ENCODE measurements at places on chromosomes 3 and 15.

DNA sequence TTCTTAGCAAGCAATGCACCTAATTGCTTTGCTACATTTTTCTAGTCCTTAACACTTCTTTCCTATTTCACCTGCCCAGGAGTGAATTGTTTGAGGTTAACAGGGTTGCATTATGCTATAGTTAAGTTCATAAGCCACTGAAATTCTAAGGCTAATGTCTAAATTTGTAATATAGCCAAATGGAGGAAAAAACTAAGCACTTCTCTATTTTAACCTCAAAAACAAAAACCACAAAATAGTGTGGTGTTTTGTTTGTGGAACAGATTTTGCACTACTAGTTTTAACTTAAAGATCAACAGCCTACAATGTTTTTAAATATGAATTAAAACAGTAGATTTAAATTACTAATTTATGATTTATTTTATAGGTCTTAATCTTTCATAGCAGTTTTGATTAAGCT lies 5.5 kb downstream of the ATOSA start:
- DNase-seq = no peak

GRCh38 chr15:57319226-57319918 lies 56.9 kb upstream of the CGNL1 start:
- DNase-seq = no peak

DNA sequence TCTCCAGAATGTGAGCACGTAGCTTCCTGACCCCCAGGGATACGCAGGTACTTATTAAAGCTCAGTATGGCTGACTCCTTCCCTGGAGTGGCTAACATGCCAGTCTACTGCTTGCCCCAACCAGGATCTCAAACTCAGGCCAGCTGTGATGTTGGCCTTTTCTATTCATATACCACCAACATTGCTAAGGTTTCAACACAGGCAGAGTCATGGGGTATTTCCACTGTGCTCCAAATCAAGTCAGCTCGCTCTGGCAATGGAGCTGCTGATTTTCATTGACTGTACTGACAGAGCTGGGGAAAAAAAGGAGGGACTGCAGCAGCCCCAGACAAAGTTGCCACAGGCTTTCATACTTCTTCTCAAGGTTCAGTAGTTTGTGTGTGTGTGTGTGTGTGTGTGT lies 87.0 kb downstream of the CFAP20DC start:
- DNase-seq = no peak

DNA sequence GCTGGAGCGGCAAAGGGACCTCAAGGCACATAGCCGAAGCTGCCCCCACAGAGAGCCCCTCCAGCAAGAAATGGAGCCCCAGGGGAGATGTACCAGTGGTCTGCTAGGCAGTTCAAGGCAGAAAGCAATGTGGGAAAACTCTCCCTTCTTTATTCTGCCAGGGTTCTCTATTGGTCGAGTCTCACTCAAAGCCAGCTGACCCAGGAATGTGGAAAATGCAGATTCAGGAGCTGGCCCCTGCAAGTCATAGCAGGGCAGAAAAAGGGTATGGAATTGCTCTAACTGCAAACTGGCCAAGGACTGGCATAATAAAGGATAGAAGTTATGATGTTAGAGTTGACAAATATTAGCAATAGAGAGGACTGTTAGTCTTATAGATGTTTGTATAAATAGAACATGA lies 4.0 kb upstream of the TOPAZ1 start:
- DNase-seq = no peak

DNA sequence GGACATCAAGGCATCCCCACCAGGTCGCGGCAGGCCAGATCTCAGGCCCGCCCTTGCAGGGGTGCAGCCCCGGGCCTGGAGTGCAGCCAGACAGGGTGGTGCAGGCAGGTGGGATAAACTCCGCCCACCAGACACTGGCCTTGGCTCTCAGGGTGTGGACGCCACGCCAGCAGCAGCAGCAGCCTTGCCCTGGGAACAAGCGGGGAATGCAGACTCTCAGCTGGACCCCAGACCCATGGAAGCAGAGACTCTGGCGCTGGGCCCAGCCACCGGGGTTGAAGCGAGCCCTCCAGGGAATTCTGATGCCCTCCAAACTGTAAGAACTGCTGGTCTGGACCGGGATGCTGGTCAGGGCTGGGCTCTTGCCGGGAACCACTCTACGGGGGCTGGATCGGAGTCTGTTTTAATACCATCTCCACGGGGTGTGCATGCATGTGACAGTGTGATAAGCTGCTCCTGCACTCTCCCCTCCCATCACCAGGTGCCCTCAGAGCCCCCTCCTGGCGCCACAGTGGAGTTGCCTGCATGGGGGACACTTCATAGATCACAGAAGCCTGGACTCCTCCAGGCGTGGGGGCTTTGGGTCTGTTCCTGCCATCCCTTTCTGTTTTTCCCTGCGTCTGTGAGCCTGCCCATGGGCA lies 142.7 kb downstream of the NSMCE3 start:
- no peak for DNase-seq

DNA sequence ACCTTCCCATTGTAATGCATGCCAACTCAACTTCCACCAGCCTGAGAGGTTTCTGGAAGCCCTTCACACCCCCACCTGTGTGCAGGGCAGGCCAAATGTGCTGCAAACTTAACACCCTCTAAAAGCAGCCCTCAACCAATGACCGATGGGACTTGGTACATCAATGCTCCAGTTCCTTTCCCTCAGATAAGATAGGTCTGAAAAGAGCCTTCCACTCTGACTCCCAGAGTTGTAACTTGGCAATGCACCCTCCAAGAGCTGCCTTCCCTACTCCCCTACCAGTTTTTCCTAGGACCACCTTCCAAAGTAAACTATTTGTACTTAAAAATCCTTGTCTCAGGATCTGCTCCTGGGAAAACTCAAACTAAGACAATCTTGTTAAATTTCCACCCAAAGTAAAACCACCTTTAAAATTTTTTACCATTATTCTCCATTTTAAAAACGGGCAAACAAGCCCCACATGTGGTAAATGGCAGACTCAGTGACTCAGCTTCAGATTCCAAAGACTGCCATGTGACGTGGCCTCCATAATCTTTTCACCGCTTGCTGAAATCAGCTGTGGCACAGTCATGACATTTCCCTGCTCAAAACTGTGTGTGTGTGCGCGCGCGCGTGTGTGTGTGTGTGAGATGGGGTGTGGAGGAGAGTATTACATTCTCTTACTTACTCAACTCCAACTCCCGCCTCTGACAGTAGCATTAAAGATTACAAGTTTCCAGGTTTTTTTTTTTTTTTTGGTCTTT lies 17.2 kb downstream of the RASGRP1 start:
- DNase-seq = peak; percentile 44

GRCh38 chr3:13353936-13354542 lies 66.1 kb downstream of the NUP210 start:
- no peak for DNase-seq

DNA sequence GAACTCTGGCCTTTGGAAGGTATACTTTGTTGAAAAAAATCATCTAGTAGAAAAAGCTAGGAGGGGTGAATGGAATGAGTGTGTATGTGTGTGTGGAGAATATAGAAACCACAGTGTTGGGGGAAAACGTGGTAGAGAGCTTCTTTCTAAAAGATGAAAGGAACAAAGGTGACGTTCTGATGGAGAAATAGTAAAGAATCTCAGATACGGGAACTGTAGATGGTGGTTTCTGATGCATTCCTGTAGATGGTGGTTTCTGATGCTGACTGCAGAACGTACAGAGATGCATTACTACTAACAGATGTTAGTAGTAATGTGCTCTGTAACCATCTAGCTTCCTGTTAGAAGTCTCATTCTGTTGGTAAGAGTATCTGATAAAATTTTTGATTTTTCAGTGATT lies 60.2 kb downstream of the VPS8 start:
- no peak for DNase-seq

- DNase-seq = no peak
Observed at GRCh38 chr15:92448370-92448769, 54.7 kb downstream of the ST8SIA2 start.

- no peak for DNase-seq
Observed at GRCh38 chr3:158976966-158977365, 175.1 kb downstream of the MFSD1 start.

DNA sequence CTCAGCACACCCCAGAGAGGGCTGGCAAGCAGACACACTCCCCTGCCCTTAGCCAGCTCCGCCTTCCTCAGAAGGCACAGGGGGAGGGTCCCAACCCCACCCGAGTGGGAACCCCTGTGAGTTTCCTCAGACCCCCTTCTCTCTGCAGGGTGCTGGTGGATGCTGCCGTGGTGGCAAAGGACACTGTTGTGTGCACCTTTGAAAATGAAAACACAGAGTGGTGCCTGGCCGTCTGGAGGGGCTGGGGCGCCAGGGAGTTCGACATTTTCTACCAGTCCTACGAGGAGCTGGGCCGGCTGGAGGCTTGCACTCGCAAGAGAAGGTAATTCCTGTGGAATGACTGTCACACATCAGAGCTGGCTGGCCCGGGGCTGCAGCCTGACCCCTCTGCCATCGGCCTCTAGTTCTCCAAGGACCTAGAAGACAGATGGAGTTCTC lies 149.4 kb downstream of the LRRK1 start:
- DNase-seq = no peak

DNA sequence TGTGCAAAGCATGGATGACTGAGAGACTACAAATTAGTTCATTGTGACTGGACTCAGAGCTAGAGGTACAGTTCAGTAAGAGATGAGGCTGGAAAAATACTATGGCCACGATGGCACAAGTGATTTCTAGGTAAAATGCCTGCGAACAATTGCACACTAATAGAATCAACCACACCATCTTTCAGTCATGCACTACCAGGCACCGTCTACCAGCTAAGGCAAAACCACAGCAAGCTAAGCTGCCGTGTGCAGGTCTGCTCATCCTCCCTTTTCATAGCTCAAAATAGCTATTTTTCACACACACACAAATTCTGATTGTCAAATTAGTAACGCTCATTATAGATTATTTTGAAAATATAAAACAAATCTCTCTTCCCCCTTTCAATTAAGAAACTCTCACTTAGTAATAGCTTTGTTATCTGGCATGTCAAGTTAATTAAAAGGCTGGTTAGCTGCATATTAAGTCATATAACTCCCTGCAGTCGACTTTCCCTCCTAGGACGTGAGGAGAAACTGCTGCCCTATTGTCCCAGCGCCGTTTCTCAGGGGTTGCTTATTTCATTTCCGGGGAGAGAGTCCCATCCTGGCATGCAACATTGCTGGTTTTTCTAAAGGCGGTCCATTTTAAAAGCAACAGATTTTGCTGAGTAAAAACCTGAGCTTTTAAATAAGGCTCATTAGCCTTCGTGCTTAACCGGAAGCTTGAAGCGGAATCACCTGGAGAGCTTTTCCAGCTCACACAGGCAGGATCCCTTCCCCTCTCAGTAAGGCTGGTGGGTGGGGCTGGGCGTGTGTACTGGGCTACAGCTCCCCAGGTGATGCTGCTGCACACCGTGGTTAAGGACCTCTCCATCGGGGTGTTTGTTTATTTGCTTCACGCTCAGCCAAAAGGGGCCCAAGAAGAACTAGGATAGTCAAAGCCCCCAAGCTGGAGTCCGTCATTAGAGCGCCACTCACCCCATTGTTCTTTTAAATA lies 16.9 kb upstream of the MEX3B start:
- no peak for DNase-seq

- DNase-seq = no peak
Observed at GRCh38 chr15:99427668-99428361, 138.0 kb upstream of the MEF2A start.

DNA sequence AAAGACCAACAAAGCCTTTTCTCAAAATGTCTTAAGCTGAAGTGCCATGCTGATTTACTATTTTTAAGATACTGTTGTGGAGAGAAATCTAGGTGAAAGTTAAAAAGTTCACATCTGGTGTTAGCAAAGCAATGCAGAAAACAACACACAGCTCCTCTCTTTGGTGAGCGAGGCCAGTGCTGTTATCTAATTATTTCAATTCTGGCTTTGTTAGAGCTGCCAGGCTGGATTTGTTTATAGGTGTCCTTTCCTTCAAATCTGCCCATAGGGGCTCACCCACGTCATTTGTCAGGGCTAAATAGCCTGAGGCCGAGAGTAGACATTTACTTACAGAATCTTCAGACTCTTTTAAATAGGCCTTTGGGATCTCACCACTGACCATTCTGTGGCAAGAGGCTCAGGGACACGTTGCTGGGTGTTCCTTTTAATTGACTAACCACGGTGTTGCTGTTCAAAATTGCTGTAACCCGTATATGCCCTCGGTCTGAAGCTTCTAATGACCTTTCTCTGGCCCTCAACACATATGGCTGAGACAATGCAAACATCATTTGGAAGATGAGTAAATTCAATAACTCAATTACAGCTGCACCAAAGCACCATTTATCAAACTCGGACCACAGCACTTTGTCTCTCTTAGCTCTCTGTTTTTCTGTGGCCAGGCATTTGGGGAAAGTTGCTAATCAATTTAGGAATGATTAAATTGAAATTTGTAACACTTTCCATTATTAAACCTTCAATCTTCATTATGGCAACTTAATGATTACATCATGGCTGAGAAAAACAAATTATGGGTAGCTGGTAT lies 152.6 kb downstream of the PDZRN3 start:
- no peak for DNase-seq

DNA sequence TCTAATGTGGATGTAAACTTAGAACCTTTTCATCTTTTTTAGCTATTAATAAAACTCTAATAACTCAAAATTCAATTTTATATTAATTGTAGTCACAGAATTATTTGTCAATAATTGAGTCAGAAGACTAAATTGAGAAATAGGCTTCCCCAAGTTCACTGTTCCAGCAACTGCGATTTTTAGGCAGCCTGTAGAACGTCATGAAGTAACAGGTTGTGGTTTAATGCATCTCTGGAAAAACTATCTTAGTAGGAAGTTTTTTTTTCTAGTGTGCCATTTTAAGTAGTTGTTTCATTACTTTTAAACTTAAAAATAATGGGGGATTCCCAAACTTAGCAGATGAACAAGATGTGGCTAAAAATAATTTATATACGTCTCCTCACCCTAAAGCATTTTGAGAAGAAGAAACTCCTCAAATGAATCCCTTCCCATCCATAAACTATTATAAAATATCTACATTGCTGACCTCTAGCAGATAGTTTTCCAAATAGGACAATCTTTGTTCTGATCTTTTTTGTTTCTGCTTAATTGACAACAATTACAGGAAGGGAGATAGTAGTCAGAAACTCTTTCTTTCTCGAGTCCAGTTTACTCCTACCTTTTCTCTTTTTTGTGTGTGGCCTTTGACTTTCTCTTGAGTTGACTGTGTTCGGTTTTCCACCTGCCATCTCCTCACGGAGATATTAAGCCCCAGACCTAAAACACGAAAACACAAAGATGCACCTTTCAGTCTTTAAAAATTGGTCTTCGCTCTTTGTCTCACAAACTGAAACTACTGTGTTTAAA lies 43.1 kb downstream of the LRCH3 start:
- DNase-seq = no peak

- no peak for DNase-seq
Observed at GRCh38 chr3:45783667-45784066, 12.7 kb downstream of the SLC6A20 start.

DNA sequence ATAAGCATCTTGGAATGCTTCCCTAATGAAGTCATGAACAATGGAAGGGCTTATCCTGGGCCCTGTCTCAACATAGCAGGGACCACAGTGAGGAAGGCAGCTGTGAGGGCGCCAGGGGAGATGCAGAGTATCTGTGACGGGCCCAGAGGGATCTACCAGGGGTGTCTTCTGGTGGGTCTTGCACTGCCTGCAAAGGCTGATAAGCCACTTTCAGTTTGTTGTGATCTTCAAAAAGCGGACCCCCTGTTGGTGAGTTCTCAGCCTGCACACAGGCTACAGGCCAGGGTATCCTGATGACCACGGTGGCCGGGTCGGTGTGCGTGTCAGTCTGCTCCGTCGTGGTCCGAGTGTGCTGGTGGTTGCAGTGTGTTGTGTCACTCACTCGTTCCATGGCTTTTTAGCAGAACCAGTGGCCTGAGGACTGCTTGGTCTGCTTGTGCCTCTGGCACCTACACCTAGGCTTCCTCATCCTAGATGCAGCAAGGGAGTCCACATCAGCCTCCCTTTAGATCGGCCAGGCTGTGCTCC lies 46.8 kb downstream of the CHDH start:
- no peak for DNase-seq

All from activated CD4-positive, alpha-beta T cell treated with anti-CD3 and anti-CD28 coated beads, Interleukin-2, amount 50 U/mL, for 4 hours (primary cell).